Neuronal stem cell (in vitro differentiated cells): ENCODE measurements at places on chromosomes 11 and 22.

- DNase-seq: no peak
Observed at GRCh38 chr22:50398831-50399648, 55.9 kb downstream of the PPP6R2 start.

DNA sequence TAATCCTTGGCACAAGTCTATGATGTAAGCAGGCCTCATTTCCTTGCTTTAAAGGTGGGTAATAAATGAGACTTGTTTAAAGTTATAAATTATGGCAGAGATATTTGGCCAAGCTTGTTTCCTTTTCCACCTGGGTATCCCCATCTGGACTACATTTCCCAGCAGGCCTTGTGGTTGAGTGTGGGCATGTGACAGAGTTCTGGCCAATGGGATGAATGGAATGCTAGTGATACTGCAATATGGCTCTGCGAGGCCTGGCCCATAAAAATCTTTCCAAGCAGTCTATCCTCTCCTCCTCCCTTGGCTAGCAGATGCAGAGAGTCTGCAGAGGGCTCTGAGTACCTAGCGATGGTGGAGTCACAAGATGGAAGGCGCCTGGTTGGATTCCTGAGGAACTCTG, 102.5 kb downstream of the TIMP3 start:
- DNase-seq: peak; percentile 38

DNA sequence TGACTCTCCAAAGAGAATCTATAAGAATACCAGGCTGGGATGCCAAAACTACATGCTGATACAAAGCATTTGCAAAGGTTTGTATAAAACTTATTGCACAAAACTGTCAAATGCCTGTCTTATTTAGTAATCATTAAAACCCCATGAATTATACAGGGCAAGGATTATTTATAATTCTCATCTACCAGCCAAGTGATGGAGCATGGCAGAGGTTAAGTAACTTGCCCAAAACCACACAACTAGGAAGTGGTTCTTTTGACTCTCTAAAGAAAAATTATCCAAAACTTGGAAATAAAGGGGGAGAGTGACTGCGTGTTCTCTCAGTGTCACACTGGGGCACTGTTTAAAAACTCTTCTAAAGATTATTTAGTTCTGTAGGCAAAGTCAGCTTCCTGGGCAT, 17.4 kb upstream of the CLMP start:
- no peak for DNase-seq

- no peak for DNase-seq
Observed at GRCh38 chr22:42758931-42759629, 38.4 kb upstream of the A4GALT start.

DNA sequence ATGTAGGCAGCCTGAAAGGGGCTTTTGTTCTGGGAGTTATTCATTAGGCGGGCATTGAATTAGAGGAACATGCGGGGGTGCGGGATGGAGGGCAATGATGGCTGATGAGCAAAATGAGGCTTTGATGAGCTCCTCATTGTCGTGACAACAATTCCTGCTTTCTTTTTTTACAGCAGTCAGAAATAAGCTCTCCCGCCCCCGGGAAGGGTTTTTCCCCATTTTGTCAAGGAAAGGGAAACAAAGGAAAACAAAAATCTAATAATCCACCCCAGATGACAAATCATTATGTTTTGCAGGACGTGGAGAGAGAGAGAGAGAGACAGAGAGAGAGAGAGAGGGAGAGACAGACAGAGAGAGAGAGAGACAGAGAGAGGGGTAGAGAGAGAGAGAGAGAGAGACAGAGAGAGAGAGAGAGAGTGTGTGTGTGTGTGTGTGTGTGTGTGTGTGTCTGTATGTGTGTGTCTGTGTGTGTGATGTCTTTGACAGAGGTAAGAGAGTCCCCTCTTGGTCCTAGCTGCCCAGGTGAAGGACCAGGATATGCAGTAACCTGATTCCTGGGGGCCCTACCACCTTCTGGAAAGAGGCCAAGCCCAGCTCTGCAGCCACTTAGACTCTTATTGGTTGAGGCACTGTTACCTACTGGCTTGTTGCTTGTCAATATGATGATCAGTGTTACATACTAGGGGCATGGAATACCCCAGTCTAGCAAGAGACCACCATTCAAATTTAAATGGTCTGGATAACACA, 46.7 kb upstream of the PARVA start:
- DNase-seq: peak; percentile 57

- DNase-seq: no peak
Observed at GRCh38 chr11:71433648-71434450, 14.3 kb downstream of the DHCR7 start.

DNA sequence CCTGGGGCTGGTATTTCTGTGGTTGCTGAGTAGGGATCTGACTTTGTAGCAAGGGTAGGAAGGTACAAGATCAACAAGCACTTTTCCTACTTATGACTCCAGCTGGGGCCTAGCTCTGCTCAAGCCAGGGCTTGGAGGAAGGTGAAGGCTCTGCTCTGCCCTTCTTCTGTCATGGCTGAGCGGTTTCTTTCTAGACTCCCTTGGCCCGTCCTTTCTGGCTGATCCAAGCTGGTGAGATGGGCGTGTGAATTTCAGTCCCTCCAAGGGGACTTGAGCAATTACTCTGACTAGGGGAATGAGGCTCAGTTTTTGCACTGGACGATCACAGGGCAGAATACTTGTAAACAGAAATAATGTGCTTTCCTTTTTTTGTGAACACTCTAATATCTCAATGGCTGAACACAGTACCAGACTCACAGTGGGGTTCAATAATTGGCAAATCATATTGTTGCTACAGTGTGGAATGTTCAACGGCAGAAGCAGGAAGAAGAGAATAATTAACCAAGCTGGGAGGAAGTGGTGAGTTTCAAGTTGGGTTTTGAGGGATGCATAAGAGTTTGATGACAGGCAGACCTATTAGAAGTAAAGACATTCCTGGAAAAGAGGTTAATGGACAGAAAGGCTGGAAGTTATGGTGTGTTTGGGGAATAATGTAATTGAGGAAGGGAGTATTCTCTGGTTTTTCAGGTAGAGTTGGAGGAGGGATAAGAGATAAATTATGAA, 507.6 kb downstream of the MIAT start:
- no peak for DNase-seq

- no peak for DNase-seq
Observed at GRCh38 chr22:30421695-30422480, 3.7 kb upstream of the MTFP1 start.

DNA sequence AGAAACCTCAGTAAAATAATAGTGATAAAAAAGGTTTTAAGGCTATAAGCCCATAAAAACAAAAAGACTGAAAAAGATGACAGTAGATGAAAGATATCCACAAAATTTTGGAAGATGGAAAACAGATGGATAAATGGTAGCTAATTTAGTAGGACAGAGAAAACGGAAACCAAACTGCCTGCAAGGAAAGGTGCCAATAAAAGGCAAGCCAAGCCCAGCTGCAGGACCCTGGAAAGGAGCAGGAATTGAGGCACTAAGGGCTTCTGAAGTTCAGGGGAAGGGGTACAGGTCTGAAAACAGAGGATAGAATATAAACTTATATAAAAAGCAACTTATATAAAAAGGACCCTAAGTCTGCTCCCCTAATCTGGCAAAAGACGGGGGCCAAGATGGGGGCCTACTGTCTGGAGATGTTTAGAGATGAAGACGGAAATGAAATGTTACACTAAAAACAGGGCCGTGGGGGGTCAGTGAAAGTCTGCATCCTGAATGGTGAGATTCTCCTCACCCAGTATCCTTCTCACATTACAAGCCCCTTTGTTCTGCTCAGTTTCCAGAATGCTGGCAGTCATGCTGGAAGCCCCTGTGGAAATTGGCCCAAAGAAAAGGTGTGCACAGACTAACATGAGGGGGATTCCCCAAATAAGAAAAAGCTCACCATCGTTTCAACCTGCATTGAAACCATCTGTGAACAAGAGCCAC, 269.3 kb upstream of the PITPNB start:
- DNase-seq: peak; percentile 24

- no peak for DNase-seq
Observed at GRCh38 chr22:22682196-22682595, 37.8 kb downstream of the GGTLC2 start.

GRCh38 chr22:41893591-41894375, 21.1 kb downstream of the SHISA8 start:
- DNase-seq: no peak

DNA sequence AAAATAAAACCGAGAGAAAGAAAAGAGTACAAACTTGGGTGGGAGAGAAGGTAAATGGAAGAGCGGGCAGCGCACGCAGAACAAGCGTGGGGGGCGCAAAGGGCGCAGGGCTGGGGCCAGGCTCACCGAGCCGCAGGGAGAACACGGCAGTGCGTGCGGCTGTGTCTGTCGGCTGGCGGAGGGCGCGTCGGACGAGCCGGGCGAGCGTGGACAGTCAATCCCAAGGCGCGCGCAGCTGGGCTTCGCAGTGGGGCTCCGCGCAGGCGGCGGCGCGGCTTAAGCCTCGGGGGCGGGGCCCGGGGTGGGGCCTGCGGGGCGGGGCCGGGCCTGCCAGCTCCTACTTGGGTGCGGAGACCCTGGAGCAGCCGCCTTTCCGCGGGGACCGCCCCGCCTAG, at the start of gene UCP2:
Gene UCP2, minus strand, starts transcription at position 249 of the 395 bp plus-strand sequence. CDS start 4,465 bp downstream, outside the sequence.
- DNase-seq: no peak

DNA sequence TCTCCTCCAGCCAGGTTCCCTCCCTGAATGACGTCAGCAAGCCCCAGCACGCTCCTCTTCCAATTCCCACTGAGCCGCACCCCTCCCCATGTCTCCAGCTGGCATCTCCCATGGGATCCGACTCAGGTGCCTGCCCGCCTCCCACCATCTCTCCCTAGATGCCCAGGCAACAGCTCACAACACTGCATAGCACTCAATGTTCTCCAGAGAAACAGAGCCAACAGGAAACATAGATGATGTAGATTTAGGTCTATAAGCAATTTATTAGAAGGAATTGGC, 532.3 kb downstream of the BRD1 start:
- DNase-seq: no peak

GRCh38 chr11:35671396-35672127, 9.0 kb downstream of the TRIM44 start:
- no peak for DNase-seq

- no peak for DNase-seq
Observed at GRCh38 chr11:102070766-102071165, 23.5 kb downstream of the CFAP300 start.

GRCh38 chr11:101390539-101390938, 193.3 kb downstream of the TRPC6 start:
- no peak for DNase-seq

DNA sequence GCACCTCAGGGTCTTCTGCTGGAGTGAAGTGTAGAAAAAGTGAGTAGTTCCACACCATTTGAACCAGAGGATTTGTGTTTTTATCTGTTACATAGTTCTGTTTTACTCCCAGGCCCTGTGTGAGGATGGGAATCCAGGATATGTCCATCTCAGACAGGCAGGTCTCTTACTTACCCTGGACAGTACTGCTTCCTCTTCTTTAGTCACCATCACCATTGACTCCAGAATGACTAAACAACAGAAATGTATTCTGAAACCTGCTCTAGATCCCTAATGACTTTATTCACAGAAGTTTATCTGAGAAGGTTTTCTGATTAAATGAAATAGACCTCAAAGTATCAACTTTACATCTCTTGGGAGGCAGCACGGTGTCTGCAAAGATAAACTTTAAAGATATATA, 33.6 kb downstream of the CYP2R1 start:
- no peak for DNase-seq
